Activated CD4-positive, alpha-beta T cell treated with anti-CD3 and anti-CD28 coated beads, Interleukin-2, amount 50 U/mL, for 24 hours (primary cell): ENCODE measurements at places on chromosomes 4 and X.

GRCh38 chrX:44035571-44035970 is 62.4 kb upstream of the NDP start:
- no peak for DNase-seq

DNA sequence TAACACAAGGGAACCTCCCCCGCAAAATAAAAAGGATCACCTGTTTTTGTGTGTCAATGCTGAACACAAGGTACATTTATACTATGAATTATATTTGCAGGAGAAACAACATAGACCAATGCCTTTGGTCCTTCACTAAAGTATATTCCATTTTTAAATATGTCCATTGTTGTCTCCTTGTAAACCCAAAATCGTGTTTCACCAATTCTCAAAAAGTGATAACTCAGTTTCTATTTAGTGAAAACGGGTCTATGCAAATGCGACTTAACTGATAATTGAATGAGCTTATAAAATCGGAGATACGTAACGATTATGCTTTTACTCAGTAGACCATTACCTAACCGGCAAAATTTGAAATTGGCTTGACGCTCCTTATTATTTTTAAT is 2.1 kb downstream of the BRWD3 start:
- no peak for DNase-seq

GRCh38 chr4:6271701-6272465 is 2.2 kb downstream of the WFS1 start:
- no peak for DNase-seq

DNA sequence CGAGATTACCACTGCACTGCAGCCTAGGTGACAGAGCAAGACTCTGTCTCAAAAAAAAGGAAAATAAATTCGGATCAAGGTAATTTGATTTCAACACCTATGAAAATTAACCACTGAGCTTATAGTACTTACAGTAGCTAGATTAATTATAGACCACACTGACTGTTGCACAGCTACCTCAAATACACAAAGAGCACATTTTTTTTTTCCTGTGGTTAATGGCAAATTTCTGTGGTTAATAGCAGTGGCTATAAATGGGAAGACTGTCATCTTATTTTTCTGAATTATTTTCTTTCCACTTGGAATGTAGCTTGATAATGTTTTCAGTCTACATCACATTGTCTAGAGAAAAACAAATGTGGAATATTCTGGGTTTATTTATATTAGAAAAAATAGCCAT is 1661.6 kb upstream of the PCDH7 start:
- DNase-seq, result no peak

GRCh38 chr4:105951198-105951597 is 55.9 kb downstream of the NPNT start:
- no peak for DNase-seq

GRCh38 chrX:9794495-9794894 is 8.3 kb downstream of the SHROOM2 start:
- no peak for DNase-seq

DNA sequence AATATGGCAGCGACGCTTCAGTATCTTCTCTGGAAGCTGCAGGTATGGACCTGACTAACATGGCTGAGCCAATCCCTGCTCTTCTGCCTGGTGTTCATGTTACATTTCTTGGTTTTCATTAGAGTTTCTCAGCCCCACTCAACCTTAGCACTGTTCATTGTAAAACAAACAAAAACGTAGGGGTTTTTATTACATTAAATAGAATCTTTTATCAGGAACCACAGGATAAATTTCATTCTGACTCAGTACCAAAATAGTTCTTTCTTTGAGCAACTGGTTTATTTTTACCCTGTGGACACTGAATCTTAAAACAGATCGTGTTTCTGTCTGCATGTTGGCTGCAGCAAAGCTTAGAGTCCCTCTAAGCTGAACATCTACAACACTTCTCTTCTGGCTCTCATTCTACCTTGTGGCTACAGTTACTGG is 27.1 kb downstream of the FHIP1A start:
- DNase-seq, result no peak

GRCh38 chr4:183181081-183181480 is 82.0 kb downstream of the WWC2 start:
- DNase-seq, result no peak

GRCh38 chr4:18022572-18023050 is 1.1 kb upstream of the LCORL start:
- no peak for DNase-seq

GRCh38 chrX:45240301-45240700 is 39.6 kb upstream of the DIPK2B start:
- DNase-seq, result no peak

DNA sequence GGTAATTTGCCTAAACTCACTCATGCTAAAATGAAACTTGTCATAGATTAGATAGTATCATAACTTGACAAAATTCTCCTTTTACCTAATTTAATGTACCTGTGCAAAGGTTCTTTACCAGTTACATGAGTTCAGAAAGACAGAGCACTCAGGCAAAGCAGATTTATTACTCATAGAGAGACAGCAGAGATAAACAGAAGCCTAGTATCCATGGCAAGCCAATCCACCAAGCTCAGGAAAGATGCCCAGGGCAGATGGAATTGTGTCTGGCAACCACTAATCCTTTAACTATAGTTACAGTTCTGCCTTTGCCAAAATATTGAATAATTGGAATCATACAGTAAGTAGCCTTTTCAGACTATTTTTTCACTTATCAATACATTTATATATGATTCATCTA is 826.2 kb downstream of the TECRL start:
- no peak for DNase-seq

GRCh38 chr4:109406337-109406931 is 27.2 kb upstream of the SEC24B start:
- DNase-seq, result peak; percentile 31

DNA sequence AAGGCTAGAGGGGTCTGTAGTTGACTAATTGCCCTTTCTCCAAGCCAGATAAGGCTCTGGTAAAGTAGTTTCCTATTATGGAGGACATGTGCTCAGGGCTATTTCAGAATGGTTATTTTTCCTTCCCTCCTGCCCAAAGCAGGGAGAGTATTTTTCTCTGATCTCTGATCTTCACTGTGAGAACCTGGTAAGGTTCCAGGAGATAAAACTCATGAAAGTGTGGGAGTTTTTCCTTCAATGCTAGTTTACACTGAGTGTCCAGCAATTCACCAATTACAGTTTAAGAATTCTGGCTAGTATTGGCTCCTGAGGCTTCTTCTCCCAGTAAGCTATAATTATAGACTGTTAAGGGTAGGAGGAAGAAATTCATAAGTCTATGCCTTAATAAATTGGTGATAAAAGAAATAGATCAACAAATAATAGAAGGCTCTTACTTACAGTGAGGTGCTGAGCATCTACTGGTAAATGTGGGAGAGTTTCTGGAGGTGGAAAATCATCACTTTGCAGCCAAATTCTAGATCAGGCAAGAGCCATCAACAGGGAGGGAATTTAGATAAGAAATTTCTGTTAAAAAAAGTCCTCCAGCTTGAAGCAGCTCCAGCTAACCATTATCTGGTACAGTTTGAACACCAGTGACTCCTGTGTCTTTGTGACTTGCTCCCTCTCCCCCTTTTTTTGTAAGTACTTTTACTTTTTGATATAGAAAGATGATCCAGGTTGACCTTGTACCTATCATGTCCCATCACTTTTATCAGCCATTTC is 30.9 kb downstream of the CASP6 start:
- no peak for DNase-seq

- DNase-seq, result no peak
Measured at GRCh38 chr4:7824218-7824617, 115.4 kb downstream of the AFAP1 start.

DNA sequence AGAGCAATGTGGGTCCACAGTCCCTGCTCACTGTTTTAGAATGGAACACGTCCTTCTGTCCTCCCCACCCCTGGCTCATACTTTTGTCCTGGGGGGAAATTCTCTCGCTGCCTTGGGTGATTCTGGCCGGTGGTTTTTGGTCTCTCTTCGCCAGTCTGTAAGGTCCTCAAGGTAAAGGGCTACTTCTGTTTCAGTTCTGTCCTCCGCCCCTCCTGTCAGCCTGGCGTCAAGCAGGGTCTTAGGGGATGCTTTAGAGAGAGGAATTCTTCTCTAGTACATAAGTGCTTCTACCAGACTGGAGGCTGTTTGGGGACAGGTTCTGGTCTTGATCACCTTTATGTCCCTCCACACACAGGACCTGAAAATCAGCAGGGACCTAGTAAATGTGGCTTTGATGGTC is 617 bp upstream of the MRFAP1L1 start:
- no peak for DNase-seq

DNA sequence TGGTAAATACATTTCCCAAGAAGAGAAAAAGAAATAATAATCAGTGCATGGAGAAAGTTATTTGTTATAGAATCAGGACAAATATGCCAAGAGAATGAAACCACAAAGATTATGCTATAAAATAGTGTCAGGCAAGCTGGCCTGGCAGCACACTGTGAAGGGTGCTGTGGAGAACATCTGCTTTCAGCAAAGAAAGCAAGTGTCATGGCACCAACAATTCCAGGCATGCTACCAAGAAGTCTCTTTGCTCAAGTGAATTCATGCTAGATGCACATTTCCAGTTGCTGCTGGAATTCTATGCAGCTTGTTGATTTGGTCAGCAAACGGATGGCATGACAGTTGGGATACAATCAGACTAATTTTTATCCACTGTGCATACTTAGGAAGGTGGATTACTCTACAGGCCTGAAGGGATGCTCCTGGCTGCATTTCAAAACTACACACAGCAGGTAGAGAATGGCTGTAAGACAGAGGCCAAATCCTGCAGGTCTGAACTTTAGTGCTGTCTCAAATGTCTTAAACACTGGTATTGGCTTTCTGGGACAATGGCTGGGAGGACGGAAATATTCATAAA is 154.6 kb upstream of the FAT1 start:
- no peak for DNase-seq

DNA sequence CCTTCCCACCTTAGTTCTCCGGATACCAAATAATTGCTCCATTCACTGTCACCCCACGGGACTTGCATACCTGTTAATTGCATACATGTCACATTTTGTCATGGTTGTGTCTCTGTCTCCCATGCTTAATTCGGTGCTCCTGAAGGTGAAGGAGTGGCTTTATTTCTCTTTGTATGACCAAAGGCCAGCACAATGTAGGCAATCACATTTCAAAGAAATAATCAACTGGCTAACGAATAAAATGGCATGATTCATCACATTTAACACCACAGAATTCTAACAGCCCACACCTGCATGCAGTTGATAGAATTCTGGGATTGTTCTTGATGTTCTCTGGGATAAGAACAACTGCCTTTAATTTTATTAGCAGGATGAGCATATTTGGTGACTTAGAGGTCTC is 59.3 kb downstream of the ATXN3L start:
- DNase-seq, result no peak

DNA sequence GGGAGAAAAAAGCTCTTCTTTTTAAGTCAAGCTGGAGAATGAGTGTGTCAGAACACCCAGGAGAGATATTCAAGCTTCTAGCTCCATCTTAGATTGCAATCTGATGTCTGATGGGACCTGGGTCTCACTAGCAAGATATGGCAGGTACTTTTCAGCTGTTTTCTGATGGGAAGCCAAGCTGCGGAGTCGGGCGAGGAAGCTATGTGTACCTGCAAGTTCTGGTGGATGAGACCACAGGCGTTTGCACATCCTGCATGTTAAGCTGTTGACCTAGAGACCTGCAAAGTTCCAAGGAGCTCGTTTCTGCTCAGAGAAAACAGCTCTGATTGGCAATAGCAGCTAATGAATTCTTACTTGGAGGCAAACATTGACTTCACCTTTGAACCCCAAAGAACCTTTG is 167.3 kb upstream of the GATB start:
- no peak for DNase-seq

- no peak for DNase-seq
Measured at GRCh38 chr4:84678976-84679744, 96.2 kb downstream of the CDS1 start.

DNA sequence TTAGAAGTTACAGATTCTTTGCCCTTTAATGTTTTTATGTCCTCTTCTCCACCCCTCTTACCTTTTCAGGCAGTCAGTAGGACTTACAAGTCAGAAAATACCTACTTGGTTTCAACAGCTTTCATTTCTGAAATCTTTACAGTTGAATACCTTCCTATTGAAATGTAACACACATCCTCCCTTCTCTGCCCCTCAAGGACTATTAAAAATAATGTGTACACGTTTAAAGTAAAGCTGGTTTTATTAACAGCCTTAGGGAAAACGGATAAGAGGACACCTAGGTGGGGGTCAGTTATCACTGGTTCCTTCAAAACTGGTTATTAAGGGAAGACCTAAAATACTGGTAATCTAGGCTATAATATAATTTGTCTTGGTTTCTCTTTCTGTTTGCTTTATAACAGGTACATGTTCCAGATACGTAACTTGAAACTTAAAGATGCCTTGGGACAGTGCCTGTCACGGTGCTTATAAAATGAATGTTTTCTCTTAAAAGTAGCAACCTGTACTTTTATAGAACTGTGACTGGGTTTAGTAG is 1.8 kb downstream of the CCSER1 start:
- no peak for DNase-seq

GRCh38 chr4:183411291-183411861 is 33.1 kb upstream of the CDKN2AIP start:
- DNase-seq, result no peak

DNA sequence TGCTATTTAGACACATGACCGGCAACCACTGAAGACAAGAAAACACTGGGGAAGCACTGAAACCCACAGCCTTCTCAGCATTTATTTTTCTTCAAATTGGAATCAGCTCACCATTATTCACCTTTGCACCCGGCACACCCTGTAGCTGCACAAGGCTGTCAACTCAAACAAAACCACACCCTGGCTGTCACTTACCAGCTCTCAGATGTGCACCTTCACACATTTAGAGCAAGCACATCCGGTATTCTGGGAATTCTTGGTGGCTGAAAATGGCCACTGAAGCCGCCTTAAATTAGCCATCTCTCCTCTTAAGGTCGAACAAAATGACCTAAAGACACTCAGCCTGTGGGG is 5.9 kb downstream of the ZFYVE28 start:
- DNase-seq, result peak; percentile 59

DNA sequence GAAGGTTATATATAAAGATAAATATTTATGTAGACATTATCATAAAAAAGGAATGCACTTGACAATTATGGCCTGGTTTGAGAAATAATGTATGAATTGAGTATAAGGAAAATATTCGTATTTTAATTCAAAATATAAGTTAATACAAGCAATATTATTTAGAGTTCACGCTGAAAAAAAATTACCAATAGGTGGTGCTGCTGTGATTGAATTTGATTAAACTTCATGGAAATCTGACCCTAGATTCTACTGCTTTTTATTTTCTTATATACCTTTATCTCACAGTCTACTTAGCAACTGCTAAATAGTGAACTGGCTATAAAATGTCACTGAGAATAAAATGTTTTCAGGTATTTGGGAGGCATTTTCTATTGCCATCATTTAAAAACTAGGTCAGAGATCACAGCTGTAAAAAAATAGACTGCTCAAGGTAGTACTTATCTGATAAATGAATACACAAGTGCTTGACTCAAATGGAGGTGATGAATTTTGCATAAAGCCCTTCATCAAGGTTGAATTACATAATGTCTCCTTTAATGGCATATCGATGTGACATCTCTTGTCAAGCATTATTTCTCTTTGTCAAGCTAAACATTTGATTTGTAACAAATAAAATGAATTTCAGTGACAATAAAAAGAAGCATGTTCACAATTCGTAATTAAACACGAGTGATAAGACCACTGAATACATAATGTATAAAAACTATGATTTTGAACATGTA is 1638.8 kb upstream of the PCDH7 start:
- DNase-seq, result no peak
